ENCODE measurements at places on chromosomes 1 and 21. TPM values are rescaled to one million over a fixed set of nuclear protein-coding genes. Genes with fewer than 3 reads are reported as not detected.

Gene MASP2
- 0.24 TPM for total RNA-seq

DNA sequence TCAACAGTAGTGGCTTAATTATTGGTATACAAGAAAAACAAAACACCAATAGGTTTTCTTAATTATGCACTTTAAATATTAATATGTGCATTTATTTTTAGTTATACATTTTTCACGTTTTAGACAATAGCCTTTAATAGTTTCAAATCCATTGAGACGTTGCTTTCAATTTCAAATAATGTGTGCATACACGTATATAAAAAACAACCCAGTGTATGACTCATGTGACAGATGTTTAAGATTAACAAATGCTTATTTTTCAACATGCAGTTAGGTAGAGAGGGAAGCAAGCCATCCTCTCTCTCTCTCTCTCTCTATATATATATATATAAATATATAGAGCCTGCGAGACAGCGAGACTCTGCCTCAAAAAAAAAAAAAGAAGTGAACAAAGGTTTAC, 24.3 kb downstream of the EYA3 start:
- peak; percentile 62 for DNase-seq

- DNase-seq = no peak
These were observed 286.0 kb downstream of the HLX start for GRCh38 chr1:221164951-221165838.

DNA sequence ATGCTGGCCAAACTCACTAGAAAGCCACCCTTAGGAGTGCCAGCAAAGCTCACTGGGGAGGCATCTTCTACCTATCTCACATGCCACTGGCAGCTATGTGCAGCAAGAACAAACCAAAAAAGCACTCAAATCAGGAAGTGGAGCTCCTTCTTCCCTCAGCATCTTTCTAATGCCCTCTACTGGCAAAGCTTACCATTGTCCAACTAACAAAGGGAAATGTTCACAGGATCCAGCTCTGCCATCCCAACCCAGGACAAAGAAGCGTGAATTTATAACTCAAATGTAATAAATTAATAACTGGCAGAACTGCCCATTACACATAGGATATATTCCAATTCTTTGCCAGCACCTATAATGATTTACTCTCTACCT, 38.9 kb downstream of the LEPR start:
- DNase-seq = peak; percentile 24

GRCh38 chr1:195898924-195899323, 709.3 kb downstream of the KCNT2 start:
- DNase-seq = no peak

DNA sequence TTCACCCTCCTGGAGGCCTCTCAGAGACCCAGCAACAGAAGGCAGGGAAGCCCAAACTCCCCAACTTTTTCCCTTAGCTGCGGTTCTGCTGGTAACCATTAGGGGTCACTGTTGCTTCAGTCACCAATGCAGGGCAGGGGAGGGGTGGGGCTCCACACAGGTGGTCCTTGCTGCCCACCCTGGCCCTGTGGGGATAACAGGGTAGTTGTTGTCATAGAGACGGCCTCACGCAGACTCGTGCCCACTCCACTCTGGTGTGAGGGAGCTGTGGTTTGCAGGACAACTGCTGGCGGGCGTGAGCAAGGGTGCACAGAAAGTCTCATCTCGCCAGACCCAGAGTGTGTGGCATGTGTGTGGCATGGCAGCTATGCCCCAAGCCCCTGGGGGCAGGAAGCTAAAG, 19.9 kb downstream of the INSRR start:
- no peak for DNase-seq

DNA sequence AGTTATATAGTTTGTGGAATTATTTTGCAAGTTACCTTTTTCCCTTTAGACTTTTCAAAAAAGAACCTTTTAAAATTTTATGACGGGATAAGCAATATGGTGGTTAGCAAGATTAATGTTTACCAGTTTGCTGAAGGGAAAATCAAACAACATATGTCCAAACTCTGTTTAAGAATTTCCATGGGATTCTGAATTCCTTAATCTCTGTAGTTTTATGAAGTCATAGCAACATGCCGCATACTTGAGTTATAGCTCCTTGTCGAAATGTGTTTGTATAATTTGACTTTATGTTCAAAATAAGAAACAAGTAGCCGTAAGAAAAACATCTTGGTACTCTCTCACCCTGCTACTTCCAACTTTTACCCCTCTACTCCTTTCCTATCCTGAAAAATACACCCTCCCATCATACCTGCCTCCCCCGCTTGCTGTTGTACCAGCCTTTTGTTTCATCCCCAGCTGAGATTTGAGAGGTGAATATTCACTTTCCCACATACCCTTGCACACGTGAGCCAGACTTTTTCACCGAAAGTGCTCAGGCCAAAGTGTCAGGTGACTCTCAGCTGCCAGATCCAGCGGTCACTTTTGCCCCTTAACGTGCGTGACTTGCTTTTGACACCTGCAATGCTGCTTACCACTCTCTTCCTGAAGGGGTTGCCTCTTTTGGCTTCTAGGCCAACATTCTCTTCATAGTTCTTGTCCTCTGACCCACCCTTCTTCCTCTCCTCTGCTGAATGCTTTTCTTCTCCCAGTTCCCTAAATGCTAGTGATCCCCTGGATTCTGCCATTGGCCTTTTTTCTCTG, 83.5 kb upstream of the ZNF326 start:
- no peak for DNase-seq

DNA sequence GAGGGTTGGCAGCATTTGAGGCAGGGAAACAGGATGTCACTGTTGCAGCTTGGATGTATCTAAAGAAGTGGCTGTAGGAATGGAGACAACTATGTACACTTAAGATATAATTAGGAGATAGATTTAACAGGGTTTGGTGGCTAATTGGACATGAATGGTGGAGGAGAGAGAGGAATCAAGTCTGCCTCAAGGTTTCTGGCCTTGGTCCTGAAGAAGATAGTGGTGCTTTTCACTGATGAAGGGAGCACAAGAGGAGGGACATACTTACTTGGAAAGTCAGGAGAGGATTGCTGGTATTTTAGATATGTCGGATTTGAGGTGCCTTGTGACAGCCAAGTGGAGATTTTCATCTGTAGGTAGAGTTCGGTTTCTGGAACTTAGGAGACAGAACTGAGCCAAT, 123.9 kb downstream of the ST6GALNAC3 start:
- no peak for DNase-seq
